ENCODE measurements at places on chromosomes 12 and 14.
A peak's percentile ranks its signal among the peaks of the same experiment; 100 is the strongest.

DNA sequence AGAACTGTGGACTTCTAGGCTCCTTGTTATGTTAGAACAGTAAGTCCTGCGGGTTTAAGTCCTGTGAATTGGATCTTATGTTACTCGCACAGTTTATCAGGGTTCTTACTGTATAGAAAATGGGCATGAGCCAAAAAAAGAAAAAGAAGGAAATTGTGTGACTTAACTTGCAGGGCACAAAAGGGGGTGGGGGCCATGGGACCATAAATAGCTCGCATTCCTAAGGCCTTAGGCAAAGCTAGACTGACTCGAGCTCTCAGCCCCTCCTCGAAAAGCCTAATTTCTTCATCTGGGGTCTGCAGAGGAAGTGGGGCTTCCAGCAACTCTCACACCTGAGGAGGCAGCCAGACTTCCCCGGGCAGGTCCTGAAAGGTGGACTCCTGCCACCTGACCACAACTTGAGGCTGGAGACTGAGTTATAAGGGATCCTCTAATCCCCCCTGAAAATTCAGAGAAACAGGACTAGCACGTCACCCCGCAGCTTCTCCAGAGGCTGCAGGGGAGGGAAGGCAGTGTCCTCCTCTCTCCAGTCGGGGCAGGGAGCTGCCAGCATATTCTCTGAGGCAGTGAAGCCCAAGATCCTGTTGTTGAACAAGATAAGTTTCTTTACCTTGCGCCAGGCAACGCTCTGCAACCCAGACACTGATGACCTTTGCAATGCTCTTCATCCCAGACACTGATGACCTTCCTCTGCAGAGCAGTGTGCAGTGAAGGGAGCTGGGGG lies 280.5 kb downstream of the PCNX1 start:
- DNase-seq, result no peak

DNA sequence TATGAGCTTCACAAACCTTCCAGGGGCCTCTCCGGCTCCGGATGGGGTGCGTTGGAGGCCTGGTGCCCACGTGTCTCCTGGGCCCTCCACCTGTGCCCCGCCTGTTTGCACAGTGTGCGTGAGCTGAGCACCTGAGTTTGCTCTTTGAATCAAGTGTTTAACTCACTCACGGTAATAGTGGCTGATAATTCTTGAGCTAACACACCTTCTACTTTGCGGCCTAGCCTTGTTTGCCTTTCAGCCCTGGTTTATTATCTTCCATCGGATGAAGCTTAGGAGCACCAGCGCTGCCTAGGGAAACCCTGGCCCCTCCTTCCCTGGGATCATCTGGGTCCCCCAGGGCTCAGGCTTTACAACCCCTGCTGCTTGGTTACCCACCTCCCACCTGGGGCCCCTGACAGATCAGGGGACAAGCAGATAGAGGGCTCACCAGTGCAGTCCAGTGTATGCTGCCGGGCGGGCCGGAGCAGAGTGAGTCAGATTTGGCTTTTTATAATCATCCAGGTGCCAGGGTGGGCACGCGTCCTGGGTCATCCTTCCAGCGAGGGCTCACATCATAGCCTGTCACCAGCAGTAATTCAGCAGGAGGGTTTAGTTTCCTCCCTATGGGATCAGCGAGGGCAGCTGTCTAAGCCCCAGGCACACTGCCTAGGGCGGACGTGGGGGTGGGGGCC lies 62.8 kb upstream of the RFLNA start:
- no peak for DNase-seq

DNA sequence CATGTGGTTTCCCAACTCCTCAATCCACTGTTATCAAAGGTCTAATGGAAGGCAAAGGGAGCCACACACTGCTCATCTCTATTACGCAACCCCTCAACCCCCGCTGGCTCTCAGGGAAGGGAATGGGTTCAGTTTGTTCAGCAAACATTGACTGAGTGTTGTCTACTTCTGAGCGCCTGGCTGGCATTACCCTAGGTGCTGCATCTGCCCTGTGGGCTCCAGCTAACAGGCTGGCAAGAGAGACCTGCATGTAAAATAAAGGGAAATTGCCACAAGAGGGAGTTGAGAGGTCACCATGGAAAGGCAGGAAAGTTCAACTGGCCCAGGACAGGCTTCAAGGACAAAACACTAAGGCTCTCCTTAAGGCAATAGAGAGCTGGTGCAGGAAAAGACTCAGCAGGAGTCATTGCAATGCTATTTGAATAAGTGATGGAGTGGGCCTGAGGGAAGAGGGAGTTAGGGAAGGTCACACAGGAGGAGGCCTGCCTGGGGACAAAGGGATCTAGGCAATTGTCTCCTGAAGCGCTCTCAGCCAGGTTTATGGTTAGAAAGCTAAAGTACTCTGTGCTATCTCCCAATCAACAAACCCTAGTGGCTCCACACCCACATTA lies 5.5 kb upstream of the ZNF740 start:
- peak; percentile 39 for DNase-seq

GRCh38 chr14:64763085-64763782 lies 59.0 kb downstream of the PLEKHG3 start:
- no peak for DNase-seq

- DNase-seq, result no peak
Measured at GRCh38 chr14:105486974-105487448, 325 bp downstream of the CRIP1 start.

DNA sequence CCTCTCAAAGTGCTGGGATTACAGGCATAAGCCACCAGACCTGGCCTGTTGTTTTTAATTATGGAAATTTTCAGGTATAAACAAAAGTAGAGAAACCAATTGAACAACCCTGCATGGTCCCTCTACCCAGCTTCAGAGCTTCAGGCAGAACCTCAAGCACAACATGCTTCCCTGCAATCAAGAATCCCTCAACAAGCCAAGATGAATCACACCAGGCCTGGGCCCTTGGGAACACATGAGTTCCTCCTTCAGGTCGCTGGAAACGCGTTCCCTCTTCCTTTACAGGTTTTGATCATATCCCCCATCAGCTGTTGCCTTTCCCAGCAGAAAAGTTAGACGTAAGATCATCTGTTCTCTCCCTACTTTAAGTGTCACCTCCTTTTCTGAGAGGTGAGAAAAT lies 20.5 kb upstream of the CORO1C start:
- DNase-seq, result no peak

GRCh38 chr14:74610866-74611649 lies 979 bp downstream of the LTBP2 start:
- DNase-seq, result no peak

DNA sequence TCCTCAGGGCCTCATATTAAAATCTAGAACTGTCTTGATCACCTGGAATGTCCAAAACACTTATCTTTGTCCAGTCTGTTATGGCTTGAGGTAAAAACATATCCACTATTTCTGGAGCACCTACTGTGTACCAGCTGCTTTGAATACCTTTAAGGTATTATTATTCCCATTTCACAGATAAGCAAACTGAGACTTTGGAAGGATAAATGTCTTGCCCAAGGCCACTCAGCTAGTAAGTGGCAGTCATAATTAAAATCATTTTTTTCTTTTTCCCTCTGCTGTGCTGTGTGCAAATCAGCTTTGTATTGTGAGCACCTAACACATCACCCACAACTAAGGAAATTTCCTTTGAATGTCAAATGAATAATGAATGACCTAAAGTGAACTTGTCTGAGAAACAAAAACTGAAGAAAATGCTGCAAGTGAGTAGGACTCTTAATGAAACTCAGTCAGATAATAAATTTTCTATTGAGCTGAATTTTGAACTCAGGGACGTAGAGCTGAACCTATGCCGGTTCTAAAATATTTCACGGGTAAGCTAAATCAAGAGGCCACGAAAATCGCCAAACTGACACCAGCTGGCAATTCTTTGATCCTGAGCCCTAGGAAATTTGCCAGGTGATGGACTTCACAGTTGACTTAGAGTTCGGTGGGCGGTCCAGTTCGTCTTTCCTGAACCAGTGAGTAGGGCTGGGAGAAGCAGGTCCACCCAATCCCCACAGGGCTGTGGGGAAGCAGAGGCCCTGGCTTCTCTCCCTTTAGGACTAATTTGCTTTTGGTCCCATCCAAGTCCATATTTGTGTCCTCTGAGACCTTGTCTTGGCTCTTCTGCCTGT lies 159.7 kb upstream of the PWP1 start:
- DNase-seq, result no peak

GRCh38 chr12:106914796-106915634 lies 40.7 kb upstream of the TMEM263 start:
- no peak for DNase-seq

- DNase-seq, result no peak
Measured at GRCh38 chr12:120820884-120821510, 83.2 kb downstream of the SPPL3 start.

GRCh38 chr12:96271469-96272199 lies 77.5 kb downstream of the ELK3 start:
- no peak for DNase-seq

GRCh38 chr14:53723221-53723620 lies 233.4 kb downstream of the BMP4 start:
- no peak for DNase-seq

GRCh38 chr14:36510078-36510799 lies 9.8 kb downstream of the NKX2-1 start:
- no peak for DNase-seq

DNA sequence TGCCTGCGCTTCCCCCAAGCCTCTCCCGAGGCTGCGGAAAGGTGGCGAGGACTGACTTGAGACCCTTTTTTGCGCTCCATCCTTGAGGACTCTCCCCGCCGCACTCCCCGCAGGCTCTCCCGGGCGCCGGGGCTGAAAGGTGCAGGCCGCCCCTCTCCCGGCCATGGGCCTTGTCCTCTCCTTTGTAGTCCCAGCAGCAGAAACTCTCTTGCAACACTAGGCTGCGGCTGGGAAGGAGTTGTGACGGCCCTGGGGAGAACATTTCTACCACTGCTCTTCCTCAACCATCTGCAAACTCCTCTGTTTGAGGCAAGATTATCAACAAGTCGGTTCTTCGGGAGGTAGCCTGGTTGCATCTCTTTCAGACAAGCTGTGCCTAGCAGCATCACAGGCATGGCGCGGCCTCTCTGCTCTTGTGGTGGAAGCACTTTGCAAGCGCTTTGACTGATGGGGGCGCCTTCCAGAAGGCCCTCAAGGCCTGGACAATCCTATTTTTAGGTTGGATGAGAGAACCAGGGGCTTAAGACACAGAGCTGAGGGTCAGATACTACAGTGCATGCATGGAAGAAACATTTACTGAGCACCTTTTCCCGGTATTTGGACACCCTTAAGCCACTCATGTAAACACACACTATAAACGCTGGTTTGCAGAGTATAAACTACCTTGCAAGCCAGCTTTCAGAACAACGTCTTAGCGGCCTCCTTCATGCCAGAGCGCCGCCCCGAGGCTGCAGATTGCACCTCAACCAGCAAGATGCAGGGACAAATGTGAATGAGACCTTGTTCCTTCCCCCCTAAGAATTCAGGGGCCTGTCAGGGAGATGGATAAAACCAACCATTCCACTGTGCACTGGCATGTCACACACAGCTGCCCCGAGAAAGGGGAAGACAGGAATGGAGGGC lies 1.2 kb upstream of the PRIMA1 start:
- DNase-seq, result no peak

DNA sequence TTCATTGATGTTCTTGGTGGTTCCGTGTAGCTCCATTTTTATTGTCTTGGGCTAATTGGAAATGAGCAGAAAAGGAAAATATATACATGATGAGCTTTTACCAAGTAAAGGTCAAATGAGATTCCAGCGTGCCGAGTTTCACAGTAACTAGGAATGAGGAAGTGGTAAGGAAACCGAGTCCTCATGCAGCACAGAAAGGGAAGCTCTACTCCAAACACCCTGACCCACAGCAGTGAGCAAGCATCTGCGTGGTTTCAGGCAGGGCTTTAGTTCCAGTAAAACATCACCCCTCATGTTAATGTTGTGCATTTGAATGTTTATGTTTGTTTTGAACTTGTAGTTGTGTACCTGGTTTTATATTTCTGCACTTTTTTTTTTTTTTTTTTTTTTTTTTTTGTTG lies 208.0 kb downstream of the SLC41A2 start:
- peak; percentile 93 for DNase-seq

GRCh38 chr12:128190052-128190451 lies 76.9 kb upstream of the TMEM132C start:
- DNase-seq, result no peak

- no peak for DNase-seq
Measured at GRCh38 chr12:6070472-6071257, 53.8 kb downstream of the VWF start.

DNA sequence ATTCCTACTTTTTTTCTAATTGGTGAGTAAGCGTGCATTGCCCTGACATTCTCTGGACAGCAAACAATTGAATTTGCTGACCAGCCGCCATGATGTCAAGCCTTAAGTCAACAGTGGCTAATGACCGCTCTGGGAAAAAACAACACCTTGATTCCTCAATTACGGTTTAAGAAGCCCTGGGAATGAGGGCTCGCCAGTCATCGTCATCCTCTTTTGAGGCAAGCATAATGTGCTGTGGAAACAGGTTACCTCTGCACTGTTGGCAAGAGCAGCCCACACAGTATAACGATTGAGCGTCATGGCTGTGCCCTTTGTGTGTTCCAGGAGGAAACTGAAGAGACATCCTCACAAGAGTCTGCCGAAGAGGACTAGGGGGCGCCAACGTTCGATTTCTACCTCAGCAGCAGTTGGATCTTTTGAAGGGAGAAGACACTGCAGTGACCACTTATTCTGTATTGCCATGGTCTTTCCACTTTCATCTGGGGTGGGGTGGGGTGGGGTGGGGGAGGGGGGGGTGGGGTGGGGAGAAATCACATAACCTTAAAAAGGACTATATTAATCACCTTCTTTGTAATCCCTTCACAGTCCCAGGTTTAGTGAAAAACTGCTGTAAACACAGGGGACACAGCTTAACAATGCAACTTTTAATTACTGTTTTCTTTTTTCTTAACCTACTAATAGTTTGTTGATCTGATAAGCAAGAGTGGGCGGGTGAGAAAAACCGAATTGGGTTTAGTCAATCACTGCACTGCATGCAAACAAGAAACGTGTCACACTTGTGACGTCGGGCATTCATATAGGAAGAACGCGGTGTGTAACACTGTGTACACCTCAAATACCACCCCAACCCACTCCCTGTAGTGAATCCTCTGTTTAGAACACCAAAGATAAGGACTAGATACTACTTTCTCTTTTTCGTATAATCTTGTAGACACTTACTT lies 138.9 kb downstream of the HMGA2 start:
- DNase-seq, result peak; percentile 27

DNA sequence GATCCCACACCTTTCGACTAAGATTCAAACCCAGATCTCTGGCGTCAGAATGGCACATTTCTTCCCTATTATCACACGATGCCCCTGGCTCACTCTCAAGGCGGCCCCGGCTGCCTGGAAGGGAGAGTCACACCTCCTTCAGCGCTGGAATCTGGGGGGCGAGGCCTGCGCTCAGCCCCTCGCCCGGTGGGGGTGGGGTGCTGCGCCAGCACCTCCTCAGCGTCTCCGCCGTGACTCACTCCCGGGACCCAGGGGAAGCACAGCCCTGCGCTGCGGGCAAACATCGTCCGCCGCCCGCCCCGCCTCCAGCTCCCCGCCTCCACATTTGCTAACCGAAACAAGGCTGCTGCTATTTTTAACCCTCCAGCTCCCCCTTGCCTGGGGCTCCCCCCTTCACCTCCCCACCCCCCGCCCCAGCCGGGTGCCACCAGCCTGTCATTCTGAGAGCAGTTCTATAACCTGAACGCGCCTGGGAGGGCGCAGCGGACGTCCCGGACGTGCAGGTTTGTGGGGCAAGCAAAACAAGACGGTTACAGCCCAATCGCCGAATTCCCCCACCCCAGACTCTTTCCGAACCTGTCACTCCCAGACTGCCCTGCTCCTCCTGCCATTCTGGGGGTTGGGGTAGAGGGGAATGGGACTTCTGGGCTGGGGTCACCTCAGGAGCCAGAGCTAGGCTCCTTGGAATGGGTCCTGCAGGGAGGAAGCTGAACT lies 6.7 kb downstream of the HDAC7 start:
- DNase-seq, result peak; percentile 72

GRCh38 chr12:72189266-72189665 lies 82.9 kb upstream of the TRHDE start:
- DNase-seq, result no peak

- DNase-seq, result no peak
Measured at GRCh38 chr12:79233341-79233781, 368.8 kb downstream of the SYT1 start.
